ENCODE measurements at places on chromosomes 16 and 17.

GRCh38 chr16:49811644-49812334 lies 44.1 kb downstream of the ZNF423 start:
- no peak for DNase-seq

GRCh38 chr16:47519037-47519436 lies 57.9 kb downstream of the PHKB start:
- DNase-seq, result no peak

- no peak for DNase-seq
Measured at GRCh38 chr17:49055181-49055927, 58.2 kb downstream of the IGF2BP1 start.

- no peak for DNase-seq
Measured at GRCh38 chr16:685967-686366, 1.8 kb upstream of the JMJD8 start.

GRCh38 chr16:75918109-75918508 lies 191.8 kb upstream of the CPHXL start:
- DNase-seq, result no peak

GRCh38 chr16:57760357-57761160 lies 25.0 kb downstream of the KATNB1 start:
- DNase-seq, result no peak

DNA sequence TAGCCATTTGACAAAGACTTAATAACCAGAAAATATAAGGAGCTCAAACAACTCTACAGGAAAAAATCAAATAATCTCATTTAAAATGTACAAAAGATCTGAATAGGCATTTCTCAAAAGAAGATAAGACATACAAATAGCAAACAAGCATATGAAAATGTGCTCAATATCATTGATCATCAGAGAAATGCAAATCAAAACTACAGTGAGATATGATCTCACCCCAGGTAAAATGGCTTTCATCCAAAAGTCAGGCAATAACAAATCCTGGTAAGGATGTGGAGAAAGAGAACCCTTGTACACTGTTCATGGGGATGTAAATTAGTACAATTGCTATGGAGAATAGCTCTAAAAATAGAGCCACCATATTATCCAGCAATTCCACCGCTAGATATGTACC lies 43.1 kb downstream of the HSD17B2 start:
- no peak for DNase-seq

DNA sequence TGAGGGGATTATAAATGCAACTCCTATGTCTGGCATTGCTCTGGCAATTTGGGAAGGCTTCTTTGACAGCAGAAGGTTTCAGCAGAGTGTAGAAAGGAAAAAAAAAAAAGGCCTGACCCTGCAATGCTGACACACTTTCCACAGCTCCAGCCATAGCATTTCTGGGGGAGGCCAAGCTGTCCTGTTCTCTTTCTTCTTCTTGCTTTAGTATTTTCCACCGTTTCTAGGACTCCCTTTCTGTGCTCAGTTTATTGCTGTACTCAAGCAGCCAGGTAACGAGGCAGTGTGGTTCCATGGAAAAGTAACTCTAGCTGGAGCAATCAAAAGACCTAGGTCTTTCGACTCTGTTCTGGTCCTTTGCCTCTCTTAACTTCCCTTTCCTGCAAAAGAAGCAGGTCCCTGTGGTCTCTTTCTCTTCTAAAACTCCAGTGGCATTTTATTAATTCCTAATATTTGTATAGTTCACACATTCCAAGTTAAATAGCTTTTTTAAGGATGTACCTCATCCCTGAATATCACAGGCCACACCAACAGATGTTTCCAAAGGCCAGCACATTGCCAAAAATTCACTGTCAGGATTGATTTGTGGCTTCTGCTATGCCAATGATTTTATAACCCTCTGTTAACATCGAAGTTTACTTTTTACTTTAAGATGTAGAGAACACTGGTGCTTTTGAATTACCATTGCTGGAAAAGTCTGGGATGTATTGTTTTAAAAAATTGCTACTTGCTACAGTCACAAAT lies 90.3 kb upstream of the BCAR1 start:
- DNase-seq, result no peak

- no peak for DNase-seq
Measured at GRCh38 chr17:28598389-28598788, 436 bp downstream of the SPAG5 start.

GRCh38 chr17:82153745-82154375 lies 55.8 kb upstream of the FASN start:
- peak; percentile 73 for DNase-seq

GRCh38 chr17:29444589-29444988 lies 54.4 kb downstream of the TAOK1 start:
- DNase-seq, result no peak

DNA sequence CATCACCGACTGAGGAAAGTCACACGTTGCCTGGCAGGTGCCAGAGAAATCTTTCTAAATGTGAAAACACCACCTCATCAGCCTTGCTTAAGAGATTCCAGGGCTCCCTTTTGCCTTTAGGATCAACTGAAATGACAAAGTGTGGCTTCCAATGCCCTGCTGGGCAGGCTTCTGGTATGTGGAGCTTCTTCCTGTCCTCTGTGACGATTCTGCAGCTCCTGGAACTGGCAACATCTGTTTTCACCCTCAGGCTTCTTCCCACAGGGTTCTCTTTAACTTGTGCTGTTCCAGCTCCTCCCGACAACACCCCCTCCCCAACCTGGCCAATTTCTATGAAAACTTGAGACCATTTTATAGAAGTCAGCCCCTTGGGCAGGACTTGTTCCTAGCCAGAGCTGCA lies 4.8 kb upstream of the ZDHHC1 start:
- no peak for DNase-seq

DNA sequence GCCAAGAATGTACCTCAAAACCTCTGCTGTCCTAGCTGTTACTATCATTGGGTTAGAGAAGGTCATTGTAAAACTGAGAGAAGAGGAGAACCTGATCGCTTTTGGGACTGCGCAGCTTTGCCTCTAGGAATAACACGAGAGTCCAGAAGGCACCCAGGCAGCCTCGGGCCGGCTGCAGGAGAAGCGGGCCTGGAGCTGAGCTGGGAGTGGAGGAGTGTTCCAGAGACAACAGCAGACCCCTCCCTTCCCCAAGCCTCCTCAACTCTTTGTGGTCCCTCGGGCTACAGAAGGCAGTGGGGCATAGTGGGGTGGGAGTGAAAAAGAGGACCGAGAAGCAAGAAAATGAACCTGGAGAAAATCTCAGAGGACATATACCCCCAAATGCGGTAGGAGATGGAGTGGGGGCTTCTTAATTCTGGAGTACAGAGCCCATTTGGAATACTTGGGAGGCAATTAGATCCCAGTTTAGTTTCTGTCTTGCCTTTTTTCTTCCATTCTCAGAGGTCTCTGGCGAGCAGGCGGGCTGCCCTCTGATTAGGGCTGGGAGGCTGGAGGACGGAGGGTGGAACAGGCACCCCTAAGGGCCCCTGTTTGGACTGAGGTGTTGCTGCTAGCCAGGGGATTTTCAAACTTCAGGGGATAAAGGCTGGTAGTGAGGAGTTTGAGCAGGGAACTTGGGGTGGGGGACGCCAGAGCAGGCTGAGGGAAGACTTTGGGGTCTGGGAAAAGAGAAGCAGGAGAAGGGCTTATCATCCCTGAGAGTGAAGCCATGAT lies 13.3 kb upstream of the HOXB2 start:
- no peak for DNase-seq

- DNase-seq, result no peak
Measured at GRCh38 chr17:79043191-79043930, 19.4 kb downstream of the C1QTNF1 start.

DNA sequence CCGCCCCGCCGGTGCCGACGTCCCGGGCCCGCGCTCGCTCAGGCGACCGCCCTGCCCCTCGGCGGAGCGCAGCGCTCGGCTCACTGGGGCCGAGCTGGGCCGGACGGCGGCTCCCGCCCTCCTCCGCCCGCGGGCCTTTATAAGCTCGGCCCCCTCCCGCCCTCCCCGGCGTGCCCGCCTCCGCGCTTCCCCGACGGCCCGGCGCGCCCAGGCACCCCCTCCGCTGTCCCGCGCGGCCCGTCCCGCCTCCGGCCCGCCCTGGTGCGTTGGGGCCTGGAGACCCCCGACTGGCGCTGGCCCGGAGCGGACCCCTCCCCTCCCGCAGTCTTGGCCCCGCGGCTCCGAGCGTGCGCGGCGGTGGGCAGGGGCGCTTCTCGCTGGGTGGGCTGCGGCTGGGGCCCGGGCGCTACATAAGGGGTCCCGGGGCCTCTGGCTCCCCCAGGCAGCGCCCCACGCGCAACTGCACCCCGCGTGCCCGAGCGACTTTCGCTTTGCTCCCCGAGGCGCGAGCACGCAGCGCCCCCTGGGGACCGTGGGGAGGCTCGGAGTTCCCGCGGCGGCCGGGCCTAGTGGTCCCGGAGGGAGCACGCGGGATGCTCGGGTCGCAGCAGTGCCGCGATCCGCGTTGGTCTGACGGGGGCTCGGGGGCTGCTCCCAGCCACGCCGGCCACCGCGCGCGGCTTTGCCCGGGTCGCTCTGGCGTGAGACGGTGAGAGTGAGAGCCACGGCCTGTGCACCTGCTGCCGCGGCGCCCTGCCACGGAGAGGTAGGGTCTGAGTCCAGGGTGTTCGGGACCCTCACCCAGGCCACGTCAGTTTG lies at the start of gene PIEZO1:
PIEZO1 (minus strand) TSS at position 115 of the 819 bp plus-strand sequence. CDS start 256 bp downstream, outside the sequence.
- DNase-seq, result peak; percentile 77

DNA sequence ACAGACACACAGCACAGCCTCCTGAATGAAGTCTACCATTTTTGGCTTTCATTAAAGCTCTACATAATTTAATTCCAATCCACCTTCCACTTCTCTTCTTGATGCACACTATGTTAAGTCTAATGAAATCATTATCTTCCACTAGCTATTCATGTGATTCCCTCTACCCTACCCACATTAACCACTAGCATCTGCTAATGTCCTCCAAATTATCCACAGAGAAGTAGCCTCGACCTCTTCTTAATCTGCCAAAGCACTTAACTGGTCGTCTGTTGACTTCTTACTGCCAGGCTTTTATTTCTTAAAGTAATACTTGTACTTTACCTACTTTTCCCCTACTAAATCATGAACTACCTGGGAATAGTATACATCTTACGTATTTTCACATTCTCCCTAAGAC lies 91.8 kb downstream of the NCOR1 start:
- no peak for DNase-seq

DNA sequence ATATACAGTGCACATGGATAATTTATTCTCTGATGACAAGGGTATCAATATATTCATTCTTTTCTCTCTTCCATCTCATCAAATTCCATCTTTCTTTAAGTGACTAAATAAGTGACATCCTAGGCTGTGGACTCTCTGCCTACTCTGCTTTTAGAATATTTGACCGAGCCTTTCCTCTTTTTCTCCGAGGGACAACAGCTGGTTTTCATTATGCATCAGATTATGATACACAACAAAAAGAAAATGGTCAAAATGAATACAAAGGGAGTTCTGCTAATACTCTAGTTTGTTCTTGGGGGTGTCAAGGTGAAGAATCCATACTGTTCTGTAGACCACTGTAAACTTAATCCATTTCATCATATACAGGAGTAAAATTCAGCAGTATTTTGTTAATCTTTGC lies 942.6 kb downstream of the KCNJ2 start:
- DNase-seq, result no peak

DNA sequence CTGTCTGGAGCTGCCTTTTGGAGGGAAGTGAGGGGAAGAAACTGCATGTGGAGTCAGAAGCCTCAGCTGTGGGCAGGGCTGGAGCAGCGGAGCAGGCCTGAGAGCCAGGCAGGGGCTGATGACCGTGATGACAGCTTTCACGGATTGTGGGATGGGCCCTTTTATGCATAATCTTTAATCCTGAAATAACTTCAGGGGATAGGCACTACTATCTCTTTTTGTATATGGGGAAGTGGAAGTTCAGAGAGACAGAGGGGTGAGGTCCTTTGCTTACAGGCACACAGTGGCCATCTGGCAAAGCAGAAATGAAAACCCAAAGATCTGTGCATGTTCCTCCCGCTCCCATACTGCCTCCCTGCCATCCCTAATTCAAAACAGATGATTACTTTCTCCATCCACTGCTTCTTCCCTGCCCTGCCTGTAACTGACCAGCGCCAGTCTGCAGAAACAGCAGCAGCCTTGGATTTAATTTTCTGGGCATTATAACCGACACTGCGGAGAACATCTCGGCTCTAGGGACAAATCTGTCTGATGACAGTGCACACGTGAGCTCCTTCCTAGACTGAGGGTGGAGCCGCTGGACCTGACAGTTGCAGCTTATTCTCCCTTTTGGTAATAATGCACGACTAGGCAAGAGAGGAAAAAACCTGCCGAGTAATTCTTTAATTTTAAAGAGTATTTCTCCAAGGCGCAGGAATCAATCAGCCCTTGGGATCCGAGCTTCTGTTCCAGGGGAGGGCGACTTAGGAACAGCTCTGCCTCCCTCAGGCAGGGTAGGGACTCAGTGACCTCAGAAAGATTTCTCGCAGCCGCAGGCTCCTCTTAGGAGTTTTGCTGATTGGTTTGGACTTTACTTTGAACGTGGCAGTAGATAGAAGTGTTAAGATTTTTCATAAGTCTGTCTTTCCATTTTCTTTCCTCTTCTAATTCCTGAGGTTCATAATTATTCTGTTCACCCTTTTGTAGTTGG lies 95.4 kb downstream of the UTP18 start:
- DNase-seq, result no peak

- DNase-seq, result no peak
Measured at GRCh38 chr17:49239963-49240362, 9.4 kb upstream of the PHOSPHO1 start.

DNA sequence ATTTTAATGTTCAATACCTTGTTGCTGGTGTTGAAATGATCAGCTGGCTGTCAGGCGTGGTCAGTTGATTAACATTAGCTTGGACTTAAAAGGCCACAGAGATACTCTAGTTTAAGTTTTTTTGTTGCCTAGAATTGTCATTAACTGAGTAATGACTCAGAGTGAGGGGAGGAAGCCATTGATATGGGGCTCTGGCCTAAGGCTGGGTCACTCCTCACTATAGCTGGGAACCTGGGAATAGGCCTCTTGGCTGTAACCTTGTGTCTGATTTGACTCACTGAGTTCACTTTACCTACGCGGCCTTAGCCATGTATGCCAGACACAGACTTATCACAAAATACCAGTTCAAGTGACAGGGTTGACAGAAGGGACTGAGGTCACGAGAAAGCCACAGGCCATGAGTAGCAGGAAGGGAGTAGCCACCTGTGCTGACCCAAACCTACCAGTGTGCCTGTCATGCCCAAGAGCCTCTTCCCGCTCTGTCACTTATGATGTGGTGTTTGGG lies 37.9 kb upstream of the ADCY7 start:
- no peak for DNase-seq

DNA sequence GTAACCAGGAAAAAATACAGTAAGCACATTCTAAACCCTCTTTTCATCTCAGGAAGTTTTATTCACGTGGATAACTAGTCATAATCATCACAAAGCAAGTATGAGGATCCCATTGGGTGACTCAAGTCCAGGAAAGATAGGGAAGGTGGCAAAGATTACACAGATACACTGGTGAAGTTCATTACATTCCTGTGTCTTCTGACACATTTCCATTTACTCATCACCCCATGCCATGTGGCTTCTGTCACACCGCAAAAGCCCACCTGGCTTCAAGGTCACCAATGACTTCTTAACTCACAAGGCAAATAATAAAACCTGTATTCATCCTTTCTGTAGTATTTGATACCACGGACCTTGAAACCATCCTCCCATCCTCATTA lies 17.0 kb downstream of the HS3ST3A1 start:
- DNase-seq, result no peak

- no peak for DNase-seq
Measured at GRCh38 chr16:982145-983043, 824 bp downstream of the SOX8 start.

Measured in stimulated activated CD4-positive, alpha-beta T cell treated with anti-CD3 and anti-CD28 coated beads, TNF-alpha, amount 100 ng/mL, for 4 hours (primary cell).